ENCODE measurements at places on chromosomes 11 and 22. TPM values are rescaled to one million over a fixed set of nuclear protein-coding genes. Genes with fewer than 3 reads are reported as not detected.

Gene OR52I1
- total RNA-seq, result not detected

Gene OR51I1
- total RNA-seq, result 0.64 TPM

Gene HSPB2
- total RNA-seq, result 3.2 TPM

Gene PIK3IP1
- 23.6 TPM for total RNA-seq

Gene YPEL4
- total RNA-seq, result 1.9 TPM

Gene OR2AG2
- total RNA-seq, result 0.18 TPM

Gene C22orf31
- 0.64 TPM for total RNA-seq

Gene CHST1
- 5.7 TPM for total RNA-seq
